Stimulated activated CD8-positive, alpha-beta memory T cell treated with anti-CD3 and anti-CD28 coated beads, Interleukin-2, amount 100 ng/mL, for 48 hours (primary cell): ENCODE measurements at places on chromosomes 12 and 14.

DNA sequence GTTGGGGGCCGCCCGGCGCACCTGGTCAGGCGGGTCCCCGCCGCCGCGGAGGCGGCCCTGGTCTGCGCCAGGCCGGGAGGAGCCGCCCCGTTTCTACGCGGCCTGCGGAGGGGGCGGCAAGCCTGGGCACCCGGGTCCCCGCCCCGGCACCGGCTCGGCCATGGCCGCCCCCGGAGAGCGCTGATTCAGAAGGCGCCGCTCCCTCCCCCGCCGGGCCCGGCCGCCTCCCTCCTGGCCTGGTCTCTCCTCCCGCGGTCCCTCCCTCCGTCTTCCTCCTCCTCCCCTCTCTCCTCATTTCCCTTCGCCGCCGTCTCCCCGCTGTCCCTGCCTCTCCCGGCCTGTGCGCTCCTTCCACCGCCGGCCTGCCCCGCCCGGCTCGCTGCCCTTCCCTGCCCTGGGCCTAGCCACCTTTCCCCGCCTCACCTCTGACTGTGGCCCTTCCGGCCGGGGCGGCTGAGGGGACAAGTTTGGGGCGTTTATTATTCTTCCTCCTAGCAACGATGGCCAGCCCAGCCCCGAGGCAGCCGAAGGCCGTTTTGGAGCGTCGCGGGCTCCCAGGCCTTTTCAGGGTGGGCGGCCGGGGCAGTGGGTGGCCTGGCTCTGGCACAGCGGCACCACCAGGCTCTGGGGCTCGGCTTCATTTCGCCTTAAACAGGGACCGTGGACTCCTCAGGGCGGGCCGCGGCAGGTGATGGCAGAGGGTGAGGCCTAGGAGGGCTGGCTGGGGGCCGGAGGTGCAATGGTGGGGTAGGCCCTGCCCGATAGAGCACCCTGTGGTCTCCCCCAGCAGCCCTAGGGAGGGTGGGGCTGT lies 768 bp downstream of the CEP170B start:
- DNase-seq, result no peak

GRCh38 chr14:99352688-99353280 lies 80.8 kb upstream of the BCL11B start:
- no peak for DNase-seq

GRCh38 chr14:63470962-63471793 lies 72.0 kb downstream of the PPP2R5E start:
- no peak for DNase-seq

- DNase-seq, result no peak
Observed at GRCh38 chr12:27246774-27247173, 2.7 kb downstream of the STK38L start.

- DNase-seq, result no peak
Observed at GRCh38 chr14:77849711-77850110, 49.8 kb downstream of the ADCK1 start.

DNA sequence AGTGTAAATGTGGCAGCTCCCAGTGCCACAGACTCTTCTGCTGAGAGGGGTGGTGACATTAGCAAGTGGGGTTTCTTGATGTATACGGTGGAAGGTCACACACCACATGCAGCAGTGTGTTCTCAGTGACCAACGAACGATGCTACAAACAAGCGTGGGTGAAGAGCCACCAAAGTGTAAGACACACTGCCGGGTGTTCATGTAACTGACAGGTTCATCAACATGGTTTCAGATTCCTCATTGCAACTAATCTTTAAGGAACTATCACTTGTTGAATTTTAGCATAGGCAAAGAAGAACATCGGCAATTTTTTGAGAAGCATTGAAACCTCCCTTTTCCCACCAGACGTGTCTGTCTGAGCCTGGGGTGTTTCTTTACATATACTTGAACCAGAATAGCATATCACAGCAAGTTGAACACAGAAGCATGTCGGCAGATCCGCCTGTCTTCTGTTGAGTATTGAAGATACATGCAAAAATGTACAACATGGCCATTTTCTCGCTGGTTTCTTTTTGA lies 58.8 kb downstream of the PPP2R5C start:
- DNase-seq, result no peak

DNA sequence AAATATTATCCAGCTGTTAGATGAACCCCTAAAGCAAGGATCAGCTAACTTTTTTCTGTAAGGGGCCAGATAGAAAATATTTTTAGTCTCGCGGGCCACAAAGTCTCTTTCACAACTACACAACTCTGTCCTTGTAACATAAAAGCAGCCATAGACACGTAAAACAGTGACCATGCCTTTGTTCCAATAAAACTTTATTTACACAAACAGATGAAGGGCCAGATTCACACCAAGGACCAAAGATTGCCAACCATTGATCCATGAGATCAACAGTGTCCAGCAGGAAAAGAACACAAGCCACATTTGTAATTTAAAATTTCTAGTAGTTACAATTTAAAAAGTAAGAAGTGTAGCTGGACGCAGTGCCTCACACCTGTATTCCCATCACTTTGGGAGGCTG lies 109.7 kb downstream of the PHETA1 start:
- no peak for DNase-seq

- no peak for DNase-seq
Observed at GRCh38 chr12:4780641-4781611, 60.7 kb downstream of the GALNT8 start.

GRCh38 chr14:50038398-50039119 lies 77.8 kb downstream of the VCPKMT start:
- peak; percentile 46 for DNase-seq

DNA sequence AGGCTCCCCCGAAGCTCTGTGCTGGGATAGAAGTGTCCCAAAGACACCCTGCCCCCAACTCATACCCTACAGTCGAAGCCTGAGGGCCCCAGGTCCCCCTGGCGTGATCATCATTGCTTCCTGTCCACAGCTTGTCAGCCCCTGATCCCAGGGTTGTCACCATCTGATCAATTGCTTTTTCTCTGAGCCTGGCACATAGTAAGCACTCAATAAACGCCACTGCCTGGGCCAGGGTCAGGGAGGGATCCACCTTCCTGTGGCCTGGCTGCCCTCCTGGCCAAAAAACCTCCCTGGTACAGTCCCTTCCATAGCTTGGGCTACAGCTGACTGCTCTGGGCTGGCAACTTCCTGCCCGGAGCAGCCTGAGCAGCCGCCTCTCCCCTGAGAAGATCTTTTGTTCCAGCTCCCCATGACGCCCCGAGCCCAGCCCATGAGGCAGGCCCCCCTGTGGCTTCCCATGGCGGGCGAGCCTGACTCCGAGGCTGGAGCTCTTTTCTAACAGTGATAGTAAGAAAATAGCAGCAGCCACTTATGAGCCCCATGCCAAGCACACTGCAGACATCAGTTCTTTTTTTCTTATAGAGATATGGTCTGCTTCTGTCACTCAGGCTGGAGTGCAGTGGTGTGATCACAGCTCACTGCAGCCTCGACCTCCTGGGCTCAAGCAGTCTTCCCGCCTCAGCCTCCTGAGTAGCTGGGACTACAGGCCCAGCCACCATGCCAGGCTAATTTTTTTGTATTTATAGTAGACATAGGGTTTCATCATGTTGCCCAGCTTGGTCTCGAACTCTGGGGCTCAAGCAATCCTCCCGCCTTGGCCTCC lies 6.5 kb downstream of the SH2B3 start:
- no peak for DNase-seq

DNA sequence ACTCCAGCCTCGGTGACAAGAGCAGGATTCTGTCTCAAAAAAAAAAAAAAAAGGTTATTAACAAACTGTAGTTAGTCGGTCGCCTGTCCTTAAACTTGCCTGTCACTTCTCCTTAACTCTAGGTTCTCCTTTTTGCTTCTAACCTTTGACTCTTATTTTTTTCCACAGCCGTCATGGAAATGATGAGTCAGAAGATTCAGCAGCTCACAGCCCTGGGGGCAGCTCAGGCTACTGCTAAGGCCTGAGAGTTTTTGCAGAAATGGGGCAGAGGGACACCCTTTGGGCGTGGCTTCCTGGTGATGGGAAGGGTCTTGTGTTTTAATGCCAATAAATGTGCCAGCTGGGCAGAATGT lies 418 bp upstream of the MYG1 start:
- peak; percentile 27 for DNase-seq

DNA sequence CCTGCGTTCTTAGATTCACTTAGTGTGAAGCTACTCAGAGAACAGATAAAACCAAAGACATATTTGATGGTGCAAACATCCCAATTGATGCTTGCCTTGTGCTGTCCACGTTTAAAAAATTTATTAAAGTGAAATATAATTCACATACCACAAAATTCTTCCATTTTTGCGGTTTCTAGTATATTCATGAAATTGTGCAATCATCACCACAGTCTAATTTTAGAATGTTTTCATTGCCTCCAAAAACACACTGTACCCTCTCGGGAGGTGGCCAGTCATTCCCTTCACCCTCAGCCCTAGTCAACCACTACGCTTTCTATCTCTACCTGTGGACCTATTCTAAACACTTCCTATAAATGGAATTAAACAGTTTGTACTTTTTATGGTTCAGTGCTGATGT lies 1109.2 kb downstream of the FLRT2 start:
- no peak for DNase-seq

GRCh38 chr12:121817648-121818043 lies 13.8 kb downstream of the SETD1B start:
- DNase-seq, result no peak

GRCh38 chr14:32820181-32820580 lies 118.5 kb upstream of the NPAS3 start:
- no peak for DNase-seq

DNA sequence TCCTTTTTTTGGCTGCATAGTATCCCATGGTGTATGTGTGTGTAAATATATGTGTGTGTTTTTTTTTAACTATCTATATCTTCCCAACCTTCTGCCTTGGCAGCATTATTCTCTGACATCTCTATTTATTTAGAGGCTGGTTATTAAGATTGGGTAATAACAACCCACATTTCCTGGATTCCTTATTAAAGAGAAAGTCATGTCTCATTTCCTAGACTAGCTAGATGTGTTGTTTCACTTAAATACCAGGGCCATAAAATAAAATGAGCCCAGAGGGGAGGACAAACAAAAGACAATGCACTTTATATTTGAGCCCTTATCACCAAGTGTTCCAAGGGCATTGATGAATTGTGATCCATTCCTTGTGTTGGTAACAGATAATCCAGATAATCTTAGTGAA lies 169.1 kb downstream of the SLC5A8 start:
- DNase-seq, result no peak

DNA sequence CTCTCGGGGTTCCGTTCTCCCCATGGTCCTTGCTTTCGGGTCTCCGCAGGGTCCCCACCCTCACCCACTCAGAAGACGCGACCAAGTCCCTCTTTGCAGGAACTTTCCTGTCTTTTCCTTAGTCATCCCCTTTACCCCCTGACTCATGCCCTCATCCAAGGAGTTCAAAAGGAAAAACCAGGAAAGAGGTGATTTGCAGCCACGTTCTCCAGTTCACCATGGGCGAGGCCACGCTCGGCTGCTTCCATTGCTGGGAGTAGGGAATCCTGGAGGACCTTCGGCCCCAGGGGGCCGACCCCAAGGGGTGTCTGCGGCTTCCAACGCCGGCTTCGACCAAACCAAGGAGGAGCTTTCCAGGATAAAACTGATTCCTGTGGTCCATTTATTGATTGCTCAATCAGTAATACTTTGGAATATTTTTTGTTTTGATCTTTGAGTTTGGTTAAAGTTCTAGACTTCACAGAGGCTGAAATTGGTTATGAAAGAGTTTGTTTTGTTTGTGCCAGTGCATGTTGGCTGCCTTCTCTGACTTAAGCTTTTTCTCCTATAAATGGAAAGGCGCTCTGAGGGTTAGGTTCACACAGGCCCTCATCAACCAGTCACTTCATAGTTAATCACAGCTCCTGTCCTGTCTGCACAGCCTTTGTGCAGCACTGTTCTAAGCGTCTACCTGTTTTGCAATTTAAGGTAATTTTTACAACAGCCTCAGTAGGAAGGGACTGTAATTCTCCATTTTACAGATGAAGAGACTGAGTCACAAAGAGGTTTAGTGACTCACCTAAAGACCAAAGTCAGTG lies 827 bp downstream of the ALDH2 start:
- DNase-seq, result no peak

- DNase-seq, result peak; percentile 19
Observed at GRCh38 chr12:30985814-30986452, 59.4 kb downstream of the TSPAN11 start.

GRCh38 chr14:24844011-24844410 lies 205.9 kb downstream of the STXBP6 start:
- no peak for DNase-seq

DNA sequence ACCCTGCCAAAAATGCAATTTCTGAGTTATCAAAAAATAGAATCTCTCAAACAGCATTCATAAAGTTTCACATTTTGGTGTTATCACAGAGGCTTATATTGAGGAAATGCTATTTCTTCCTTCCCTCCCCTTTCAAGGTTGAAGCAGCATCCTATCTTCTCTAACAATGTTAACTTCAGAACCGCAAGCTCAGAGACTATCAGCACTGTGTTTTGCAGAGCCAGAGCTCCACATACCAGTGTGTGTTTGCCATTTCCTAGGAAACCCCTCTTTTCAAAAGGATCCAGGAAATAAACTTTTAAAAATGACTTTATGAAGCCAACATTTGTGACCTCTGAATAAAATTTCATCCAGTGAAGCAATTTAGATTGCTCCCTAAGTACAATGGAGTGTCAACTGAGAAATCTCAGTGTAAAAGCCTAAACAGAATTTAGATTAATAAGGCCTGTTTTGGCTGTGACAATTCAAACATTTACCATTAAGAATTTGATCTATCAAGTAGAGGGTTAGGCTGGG lies 332.6 kb downstream of the NOVA1 start:
- no peak for DNase-seq

DNA sequence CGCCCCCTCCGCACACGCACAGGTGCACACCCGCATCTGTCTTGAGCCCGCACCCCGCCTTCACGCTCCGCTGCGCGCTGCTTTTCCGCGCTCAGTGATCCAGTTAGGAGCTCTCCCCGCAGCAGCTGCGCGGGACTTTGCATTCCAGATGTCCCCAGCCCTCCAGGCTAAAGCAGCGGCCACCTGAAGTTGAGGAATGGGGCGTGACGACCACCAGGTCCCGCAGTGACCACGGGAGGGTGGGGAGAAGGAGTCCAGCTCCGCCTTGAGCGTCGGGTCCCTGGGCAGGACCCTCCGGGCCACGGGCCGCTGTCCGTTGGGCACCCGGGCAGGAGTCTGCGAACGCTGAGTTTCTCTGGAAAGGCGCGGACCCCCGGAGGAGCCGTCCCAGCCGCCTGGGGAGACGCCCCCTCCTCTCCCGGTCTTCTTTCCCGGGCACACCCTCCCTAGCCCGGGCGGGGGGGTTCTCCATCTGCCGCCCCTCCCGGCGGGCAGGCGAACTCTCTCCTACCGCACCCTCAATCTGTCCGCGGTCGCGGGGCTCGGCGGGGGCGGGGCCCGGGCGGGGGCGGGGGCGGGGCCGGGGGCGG lies 334 bp upstream of the TMEM132C start:
- no peak for DNase-seq
